Left cardiac atrium (tissue), 4 donors: ENCODE measurements at places on chromosomes 4 and X.
A peak's percentile ranks its signal among the peaks of the same experiment; 100 is the strongest.

DNA sequence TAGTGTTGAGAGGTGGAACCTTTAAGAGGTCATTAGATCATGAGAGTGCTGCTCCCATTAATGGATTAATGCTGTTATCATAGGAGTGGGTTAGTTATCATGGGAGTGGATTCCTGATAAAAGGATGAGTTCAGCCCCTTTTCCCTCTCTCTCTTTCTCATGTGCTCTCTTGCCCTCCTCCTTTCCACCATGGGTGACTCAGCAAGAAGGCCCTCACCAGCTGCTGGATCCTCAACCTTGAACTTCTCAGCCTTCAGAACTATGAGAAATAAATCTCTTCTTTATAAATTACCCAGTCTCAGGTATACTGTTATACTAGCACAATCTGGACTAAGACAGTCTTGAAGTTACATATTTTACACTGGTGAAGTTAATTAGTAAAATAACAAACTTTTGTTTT lies 10.0 kb upstream of the CDKL5 start:
- no peak for DNase-seq

GRCh38 chr4:143524211-143524610 lies 10.7 kb downstream of the SMARCA5 start:
- DNase-seq: no peak

DNA sequence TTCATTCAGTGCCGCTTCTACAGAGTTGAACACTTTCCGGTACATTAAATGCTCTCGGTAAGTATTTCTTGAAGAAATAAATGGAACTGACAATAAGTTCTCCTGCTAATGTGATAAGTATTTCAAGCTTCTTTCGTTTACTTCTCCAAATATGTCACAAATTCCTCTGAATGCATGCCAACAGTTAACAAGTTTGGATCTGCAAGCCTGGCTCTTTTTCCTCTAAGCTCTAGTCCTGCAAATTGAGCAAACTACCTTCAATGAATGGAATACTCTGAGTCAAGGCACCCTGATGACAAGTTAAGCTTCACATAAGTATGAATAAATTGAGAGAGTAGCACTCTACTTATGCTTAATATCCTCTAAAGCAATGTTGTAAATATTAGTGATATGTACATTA lies 403.6 kb downstream of the PDGFC start:
- no peak for DNase-seq

DNA sequence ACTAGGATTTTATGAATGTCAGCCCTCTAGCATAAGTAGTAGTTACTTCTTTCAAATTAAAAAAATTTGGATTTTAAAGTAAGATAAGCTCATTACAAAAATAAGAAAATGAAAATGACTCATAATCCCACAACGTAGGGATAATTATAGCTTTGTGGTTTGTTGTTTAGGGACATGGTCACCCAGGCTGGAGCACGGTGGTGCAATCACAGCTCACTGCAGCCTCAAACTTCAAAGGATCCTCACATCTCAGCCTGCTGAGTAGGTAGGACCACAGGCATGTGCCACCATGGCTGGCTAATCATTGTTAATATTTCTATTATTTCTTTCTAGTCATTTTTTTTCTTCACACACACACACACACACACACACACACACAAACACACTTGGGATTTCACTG lies 57.6 kb downstream of the PLAC1 start:
- DNase-seq: no peak

- DNase-seq: no peak
Observed at GRCh38 chr4:42478509-42478908, 81.2 kb downstream of the SHISA3 start.

DNA sequence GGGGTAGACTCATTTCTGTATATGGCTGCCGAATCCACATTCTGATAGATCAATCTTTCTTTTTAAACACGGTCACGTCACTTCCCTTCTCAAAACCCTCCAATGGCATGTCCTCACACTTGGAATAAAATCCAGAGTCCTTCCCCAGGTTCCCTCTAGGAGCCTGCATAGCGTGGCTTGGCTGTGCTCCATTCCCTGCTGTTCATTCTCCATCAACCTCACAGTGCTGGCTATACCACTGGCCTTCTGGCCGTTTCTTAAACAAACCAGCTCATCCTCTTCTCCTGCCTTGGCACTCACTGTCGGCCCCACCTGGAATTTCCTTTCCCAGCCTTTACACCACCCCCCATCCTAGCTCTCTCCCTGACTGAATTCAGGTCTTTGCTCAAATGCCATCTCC lies 77.1 kb downstream of the RBM47 start:
- no peak for DNase-seq

- DNase-seq: peak; percentile 3
Observed at GRCh38 chr4:7059662-7060061, 8.2 kb downstream of the GRPEL1 start.

GRCh38 chr4:2321279-2322196 lies 59.6 kb upstream of the MXD4 start:
- no peak for DNase-seq

DNA sequence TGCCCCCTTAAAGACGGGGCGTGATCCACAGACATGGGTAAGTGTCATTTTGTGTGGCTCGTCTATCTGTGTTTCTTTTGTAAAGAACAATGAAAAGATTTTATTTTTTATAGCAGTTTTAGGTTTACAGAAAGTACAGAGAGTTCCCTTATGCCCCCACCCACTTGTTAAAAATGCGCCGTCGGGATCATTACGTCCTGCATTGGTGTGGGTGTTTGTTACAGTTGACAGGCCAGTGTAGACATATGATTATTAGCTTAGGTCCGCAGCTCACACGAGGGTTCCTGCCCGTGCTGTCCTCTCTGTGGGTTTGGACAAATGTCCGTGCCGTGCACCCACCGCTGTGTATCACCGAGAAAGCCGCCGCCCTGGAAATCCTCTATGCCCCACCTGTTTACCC lies 50.5 kb downstream of the RGS12 start:
- no peak for DNase-seq

DNA sequence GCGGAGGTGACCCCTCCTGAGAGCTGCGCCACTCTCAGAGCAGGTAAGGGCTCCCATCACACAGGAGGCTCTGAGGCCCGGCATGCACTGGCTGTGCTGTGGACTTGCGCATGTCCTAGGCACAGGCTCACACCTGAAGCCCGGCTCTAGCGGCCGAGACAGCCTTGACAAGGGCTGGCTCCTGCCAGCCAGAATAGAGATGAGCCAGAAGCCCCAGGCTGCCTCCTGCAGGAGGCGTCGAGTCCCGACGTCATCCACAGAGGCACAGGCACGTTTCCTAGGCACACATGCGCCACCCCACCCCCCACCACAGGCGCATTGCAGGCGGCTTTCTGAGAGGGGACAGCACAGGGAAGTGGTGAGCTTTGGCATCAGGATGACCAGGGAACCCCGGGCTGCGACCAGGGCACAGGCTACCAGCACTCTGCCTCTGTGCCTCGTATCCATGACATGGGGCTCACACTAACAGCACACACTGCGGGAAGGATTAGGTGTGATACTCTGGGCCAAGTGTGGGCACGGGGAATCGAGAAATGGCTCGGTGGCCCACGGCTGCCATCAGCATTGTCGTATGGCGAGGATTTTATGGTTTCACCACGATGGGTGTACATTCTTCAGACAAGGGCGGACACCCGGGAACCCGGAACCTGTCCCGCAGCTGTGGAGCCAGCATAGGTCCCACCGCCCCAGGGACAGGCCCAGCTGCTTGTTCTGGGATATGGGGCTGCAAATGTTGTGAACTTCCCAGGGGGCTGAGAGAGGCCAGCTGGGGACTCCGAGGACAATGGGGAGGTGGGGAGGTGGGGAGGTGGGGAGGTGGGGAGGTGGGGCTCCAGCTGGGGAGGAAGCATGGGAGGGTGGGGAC lies 90.7 kb upstream of the ADRA2C start:
- peak; percentile 3 for DNase-seq

DNA sequence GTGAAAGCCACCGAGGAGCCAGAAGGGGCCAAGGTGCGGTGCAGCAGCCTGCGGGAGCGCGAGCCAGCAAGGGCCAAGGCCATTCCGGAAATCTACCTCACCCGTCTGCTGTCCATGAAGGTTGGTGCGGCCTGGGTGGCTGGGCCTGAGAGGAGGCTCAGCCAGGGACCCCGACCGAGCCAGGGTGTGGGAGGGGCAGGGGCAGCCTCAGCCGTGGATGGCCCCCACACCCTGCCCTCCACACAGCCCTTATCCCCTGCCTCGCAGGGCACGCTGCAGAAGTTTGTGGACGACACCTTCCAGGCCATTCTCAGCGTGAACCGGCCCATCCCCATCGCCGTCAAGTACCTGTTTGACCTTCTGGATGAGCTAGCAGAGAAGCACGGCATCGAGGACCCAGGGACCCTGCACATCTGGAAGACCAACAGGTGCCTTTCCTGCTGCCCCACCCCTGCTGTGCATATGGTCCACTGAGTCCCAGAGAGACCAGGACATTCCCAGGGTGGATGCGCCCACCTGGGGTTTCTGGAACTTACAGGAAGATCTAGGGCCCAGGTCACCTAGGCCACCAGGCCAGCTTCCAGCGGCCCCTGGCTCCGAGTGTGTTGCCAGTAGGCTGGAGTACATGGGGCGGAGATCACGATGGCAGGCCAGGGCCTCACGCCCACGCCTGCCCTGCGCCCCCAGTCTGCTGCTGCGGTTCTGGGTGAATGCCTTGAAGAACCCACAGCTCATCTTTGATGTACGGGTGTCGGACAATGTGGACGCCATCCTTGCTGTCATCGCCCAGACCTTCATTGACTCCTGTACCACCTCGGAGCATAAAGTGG lies 3.4 kb upstream of the SRPK3 start:
- peak; percentile 14 for DNase-seq

GRCh38 chrX:119899125-119899524 lies 3.4 kb downstream of the AKAP14 start:
- DNase-seq: no peak

DNA sequence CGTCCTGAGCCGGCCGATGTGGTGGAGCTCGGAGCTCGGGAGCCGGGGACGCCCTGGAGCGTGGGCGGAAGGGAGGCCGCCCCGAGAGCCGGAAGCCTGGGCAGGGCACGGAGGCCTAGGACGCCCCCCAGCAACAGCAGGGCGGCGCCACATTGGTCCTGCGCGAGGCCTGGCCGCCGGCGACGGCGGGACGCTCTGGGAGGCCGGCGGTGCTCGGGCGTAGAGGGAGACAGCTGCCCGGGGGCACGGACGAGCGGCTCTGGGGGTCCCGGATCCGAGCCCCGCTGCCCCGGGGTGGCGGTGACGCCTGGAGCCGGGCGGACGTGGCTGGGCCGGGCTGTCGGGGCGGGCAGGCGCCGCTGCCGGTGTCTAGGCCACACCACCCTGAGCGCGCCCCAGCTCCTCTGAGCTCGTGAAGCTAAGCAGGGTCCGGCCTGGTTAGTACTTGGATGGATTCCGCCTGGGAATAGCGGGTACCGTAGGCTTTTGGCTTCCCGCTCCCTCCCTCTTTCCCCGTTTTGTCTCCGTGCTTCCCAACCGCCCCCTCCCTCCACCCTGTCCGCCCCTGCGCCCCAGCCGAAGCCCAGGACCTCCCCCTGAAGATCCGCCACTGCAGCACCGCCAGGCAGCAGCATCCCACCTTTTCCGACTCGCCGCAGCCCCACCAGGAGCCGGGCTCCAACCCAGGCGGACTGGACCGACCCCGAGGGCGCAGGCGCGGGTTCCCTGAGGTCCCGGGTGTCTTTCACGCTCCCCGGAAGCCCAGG lies 12.1 kb downstream of the FRG2 start:
- DNase-seq: no peak

GRCh38 chr4:164977243-164978164 lies at the start of gene TRIM61:
Gene TRIM61 (minus strand): TSS chr4:164977657. CDS start chr4:164970002, 7,655 bp downstream.
- peak; percentile 81 for DNase-seq

GRCh38 chr4:142516686-142517526 lies 329.2 kb downstream of the INPP4B start:
- DNase-seq: no peak

- DNase-seq: no peak
Observed at GRCh38 chr4:34309383-34309906, 1934.9 kb downstream of the ARAP2 start.

- no peak for DNase-seq
Observed at GRCh38 chrX:47228550-47229270, 4.1 kb upstream of the USP11 start.

DNA sequence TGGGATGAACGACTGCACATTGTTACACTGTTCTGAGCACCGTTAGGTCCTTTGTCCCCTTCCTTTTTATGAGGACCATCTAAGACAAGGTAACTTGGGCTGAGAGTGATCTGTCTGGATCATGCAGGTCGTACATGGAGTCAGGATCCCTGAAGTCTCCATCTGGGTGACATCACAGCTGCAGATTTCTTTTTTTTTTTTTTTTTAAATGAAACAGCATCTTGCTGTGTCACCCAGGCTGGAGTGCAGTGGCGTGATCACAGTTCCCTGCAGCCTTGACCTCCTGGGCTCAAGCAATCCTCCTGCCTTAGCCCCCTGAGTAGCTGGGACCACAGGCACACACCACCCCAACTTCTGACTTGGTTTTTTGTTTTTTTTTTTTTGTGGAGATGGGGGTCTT lies 16.5 kb downstream of the SHROOM2 start:
- no peak for DNase-seq

- no peak for DNase-seq
Observed at GRCh38 chrX:110181459-110182137, 136.3 kb downstream of the AMMECR1 start.

GRCh38 chrX:102067966-102068723 lies 57.3 kb upstream of the TCEAL2 start:
- no peak for DNase-seq

DNA sequence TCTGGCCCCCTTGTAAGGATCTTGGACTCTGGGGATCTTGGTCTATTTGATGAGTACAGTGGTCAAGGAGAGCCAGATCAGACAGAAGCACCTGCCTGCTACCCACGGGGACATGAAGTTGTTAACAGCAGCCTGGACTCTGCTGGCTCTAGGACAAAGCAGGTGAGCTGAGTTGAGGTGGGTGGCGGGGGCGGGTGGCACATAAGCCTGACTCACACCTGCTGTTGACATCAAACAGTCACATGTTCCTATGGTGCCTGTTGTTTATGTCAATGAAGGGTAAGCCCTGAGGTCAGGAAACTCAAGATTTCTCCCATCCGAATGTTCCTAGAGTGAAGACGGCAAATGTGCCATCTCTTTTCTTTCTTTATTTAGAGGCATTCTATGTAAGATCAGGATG lies 50.1 kb upstream of the CLNK start:
- DNase-seq: no peak

DNA sequence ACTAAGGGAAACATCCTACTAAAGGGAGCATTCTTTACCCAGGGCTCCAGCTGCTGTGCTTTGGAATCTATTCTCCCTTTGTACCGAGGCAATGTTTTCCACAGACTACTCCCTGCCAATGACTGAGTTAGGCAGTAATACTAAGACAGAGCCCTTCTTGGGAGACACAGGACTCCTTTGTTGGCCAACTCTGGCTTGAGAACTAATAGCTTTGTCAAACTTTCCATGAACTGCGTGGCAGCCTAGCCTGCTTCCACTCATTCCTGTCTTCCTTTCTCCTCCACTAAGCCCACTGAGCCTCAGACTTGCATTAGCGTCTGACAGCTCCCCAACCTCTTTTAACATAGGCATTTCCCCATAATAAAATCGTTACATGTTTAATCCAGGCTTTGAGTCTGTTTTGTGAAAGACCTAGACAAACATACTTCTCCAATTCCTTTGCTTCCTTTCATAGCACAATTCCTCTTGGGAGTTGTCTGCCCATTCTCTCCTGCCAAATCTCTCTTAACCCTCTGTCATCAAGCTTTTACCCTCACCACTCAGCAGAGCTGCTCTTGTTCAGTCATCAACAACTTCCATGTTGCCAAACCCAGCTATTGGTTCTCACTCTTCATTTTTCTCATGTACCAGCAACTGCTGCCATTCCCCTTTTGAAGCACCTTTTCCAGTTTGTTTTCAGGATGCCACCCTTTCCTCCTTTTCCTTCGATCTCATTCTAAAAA lies 300.3 kb upstream of the IGFBP7 start:
- DNase-seq: peak; percentile 36

- DNase-seq: no peak
Observed at GRCh38 chr4:27807207-27807606, 946.6 kb downstream of the STIM2 start.
